ENCODE measurements at places on chromosomes 3 and 15. TPM values are rescaled to one million over a fixed set of nuclear protein-coding genes. Genes with fewer than 3 reads are reported as not detected.

- no peak for DNase-seq
These were observed 38.0 kb upstream of the VILL start for GRCh38 chr3:37952564-37952963.

DNA sequence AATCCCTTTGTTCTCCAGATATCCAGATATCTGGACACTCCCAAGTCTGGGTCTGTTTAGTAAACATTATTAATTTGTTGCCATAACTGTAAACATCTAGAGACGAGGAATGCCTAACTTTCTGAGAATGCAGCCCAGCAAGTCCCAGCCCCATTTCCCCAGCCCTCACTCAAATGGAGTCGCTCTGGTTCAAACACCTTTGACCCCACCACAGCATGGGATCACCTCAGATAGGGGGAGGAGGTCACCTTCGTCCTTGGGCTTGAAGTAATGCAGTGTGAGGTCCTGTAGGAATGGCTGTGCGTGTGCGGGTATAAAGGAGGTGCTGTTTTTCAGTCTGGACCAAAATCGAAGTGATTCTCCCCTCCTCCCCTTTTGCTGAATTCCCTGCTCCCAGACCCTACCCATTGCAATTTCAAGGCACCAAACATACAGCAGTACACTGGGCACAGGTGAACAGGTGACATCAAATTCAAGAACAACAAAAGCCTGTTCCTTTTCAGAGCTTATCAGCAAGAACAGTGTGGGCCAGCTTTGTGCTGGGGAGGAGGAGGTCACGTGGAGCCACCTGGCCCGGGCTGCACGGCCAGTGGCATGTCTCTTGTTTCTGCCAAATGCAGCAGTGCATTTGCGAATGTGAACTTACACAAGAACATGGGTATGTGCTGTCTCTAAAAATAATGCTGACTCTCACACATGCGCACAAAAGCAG is 57.5 kb upstream of the TRPM1 start:
- no peak for DNase-seq

- peak; percentile 49 for DNase-seq
These were observed 47.3 kb downstream of the ITGA11 start for GRCh38 chr15:68384451-68385239.

DNA sequence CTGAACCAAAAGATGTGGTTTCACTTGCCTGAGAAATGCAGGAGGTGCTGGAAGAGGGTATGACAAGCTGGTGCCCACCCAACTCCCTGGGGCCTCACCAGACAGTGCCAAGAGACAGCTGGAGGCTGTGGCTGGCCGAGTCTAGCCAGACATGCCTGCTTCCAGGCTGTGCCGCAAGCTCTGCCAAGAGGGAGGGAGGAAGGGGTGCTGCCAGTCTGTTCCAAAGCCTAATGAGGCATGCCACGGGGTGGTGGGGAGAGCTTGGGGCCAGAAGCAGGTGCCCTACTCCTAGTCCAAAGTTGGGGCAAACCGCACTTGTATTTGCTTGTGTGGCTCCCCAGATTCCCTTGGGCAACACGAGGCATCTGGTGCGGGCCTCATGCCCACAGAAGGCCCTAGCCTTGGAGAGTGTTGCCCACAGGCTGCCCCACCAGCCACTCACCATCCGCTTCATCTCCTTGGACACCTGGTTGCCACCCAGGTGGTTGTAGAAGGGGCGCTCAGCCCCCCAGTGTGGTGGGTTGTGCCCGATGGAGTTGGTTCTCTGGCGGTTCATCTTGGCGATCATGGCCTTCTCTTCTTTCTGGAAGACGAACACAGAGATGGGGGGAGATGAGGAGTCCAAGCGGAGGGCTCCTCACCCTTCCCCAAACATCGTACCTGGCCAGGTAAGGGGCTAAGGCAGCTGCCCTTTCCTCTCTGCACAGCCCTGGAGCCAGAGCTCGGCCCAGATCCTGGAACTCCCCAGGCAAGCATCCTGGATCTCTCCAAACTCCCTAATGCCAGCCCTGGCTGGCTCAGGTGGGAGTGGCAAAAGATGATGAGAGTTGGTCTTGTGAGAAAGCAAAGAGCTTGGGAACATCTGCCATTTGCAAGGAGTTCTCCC is 123.4 kb downstream of the SEC22A start:
- no peak for DNase-seq

DNA sequence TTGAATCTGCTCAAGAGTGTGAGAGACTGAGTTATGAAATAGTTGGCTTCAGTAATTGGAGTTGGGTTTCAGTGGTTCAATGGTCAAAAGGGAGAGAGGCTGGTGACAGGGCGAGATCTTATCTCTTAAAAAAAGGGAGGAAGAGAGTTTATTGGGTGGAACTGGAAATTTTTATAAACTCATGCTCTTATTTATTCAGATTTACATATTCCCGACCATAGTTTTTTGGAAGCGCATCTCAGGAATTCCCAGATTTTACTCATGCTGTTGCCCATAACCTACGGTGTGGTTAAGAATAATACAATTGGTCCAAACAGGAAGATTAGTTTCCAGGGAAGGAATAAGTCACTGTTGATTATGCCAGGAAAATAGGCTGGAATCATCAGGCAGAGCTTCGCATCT is 41.4 kb downstream of the CD200 start:
- no peak for DNase-seq

- DNase-seq = no peak
These were observed 216.9 kb downstream of the ZBTB20 start for GRCh38 chr3:114929971-114930732.

- DNase-seq = no peak
These were observed 145.5 kb downstream of the CDIN1 start for GRCh38 chr15:36724905-36725304.

GRCh38 chr15:29289173-29289572 is 19.6 kb upstream of the NSMCE3 start:
- no peak for DNase-seq

DNA sequence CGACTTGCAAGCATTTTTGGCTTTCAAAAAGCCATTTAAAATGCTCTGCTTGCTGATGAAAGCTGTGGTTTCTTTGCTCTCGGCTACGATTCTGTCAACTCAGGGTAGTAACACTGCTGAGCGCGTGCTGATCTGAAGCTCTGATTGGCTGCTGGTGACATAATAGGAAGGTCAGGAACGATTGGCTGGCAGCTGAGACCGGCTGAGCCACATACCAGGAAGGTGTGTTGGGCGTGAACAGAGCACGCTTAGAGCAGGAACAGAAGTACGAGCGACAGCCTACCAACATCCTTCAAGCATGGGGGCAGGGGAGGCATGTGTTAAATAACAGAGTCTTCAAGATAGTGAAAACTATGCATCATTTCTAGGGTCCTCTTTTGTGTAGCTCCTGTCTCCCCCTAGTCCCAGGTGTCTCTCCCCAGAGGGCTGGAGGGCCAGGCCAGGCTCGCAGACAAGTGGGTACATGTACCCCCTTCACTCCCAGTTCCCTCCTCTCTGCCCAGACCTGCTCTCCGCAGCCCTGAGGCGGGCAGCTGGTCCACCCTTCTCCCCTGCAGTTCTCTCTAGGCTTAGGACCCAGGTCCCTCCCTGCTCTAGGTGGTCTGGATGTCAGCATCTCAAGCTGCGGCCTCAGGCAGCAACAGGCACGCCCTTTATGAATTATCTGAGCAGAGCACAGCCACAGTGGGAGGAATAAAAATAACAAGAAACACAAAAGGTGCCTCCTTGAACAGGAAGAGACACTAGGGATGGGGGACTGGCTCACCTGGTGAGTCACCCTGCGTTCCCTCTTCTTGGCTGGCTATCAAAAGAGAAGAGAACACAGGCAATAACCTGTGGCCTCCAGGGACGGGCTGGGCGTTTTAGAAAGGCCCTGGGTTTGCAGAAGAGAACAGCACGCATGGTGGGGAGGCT is 76.0 kb downstream of the TAMM41 start:
- DNase-seq = peak; percentile 73

- DNase-seq = no peak
These were observed 46.3 kb upstream of the FLNB start for GRCh38 chr3:57961828-57962447.

DNA sequence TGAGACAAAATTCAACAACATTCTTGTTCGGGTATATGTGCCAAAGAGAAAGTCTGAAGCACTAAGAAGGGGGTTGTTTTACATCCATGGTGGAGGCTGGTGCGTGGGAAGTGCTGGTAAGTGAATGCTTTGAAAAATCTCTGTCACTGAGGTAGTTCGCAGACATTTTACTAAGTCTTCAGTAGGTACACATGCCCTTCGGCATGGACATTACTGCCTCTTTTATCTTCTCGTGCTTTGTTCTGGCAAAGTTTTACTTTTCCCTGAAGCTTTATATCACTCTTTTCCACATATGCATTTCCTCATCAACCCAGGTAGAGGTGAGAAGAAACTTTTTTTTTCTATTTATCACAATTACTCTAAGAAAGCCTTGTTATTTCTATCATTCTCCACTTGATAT is 3.6 kb downstream of the AADAC start:
- DNase-seq = no peak

- DNase-seq = no peak
These were observed 60.9 kb downstream of the ST8SIA2 start for GRCh38 chr15:92454555-92455105.

DNA sequence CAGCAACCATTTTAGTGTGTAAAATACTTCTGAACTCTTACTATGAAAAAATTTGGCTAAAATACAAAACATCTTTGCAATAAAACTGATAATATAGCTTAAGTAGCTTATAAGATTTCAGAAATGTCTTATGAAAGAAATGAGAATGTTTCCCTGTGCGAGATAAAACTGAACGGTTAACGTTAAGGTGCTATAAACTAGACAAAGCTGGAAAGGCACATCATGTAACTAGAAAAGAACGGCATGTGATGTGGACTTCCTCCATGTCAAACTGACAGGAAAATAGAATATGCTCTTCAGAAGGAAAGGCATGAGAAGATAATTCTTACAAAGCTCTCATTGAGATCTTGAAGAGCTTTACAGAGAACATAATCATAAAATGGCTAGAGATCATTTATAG is 36.5 kb downstream of the NCK1 start:
- DNase-seq = no peak

GRCh38 chr3:38392604-38393163 is 46.1 kb downstream of the XYLB start:
- DNase-seq = no peak

GRCh38 chr3:38101811-38102443 is 35.0 kb downstream of the ACAA1 start:
- DNase-seq = no peak

GRCh38 chr15:51955504-51955903 is 16.1 kb downstream of the LEO1 start:
- DNase-seq = no peak

DNA sequence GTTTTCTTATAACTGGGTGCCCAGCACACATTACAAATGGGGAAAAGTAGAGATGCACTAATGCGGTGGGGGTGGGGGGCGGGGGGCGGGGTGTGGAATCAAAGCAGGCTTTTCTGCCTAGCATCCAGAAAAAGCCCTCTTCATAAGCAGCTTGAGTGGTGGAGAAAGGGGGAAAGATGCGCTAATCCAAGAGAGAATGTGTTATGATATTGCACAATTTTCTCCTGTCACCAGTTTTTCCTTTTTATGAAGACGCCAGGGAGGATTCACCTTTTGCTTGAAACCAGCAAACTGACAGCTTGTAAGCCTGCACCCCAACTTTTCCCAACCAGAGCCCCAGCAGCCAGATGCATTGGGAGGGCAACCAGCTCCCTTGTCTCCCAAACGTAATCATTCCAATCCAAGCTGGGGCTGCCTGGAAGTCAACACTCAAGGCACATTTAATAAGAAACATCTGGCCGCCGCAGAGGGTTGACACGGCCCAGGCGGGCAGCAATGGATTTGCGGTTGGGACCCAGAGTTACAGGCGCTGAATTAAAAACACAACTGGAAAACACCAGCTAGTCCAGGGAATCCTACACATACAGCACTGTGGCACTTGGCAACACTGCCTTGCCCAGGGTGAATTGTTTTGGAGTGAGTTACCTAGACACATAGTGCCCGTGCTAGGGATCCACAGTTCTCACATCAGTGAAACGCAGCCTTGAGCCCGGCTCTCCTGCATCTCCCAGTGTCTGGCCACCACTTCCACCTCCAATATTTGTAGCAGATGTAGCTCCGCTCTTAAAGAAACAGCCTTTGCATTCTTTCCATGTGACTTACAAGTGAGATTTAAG is 218.5 kb upstream of the PRICKLE2 start:
- DNase-seq = no peak

GRCh38 chr3:65342084-65342683 is 654.4 kb upstream of the ADAMTS9 start:
- DNase-seq = peak; percentile 50

GRCh38 chr15:68572921-68573320 is 5.9 kb upstream of the CORO2B start:
- no peak for DNase-seq

DNA sequence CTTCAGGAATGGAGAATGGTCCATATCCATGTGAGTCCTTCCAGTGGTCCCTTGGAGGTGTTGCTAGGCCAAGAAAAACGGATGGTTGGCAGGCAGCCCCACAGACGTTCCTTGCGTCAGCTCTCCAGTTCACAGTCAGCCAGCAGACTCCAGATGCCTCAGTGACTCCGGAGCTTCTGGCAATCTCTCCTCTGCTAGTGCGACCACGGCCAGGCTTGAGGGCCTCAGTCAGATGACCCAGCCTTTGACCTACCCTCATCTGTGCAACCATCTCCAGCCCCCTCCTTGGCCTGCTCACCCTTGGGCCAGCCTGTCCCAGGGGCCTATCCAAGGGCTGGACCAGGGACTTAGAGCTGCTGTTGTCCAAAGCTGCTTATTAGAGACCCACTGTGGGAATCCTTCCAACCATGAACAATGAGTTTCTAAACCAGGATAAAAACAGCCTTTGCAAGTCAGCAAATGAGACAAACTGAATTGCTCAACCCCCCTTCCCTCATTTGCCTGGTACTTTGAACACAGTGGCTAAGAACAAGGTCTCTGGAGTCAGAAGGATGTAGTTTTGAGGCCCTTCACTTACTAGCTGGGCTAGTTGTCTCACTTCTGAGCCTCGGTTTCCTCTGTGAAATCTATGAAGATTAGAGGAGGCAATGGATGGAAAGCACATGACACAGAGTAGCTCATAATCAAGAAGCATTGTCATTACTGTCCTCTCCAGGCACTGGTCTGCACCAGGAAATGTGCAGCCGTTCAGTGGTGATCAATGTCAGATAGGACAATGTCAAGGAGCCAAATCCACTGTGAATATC is 44.8 kb downstream of the ANP32A start:
- peak; percentile 84 for DNase-seq

DNA sequence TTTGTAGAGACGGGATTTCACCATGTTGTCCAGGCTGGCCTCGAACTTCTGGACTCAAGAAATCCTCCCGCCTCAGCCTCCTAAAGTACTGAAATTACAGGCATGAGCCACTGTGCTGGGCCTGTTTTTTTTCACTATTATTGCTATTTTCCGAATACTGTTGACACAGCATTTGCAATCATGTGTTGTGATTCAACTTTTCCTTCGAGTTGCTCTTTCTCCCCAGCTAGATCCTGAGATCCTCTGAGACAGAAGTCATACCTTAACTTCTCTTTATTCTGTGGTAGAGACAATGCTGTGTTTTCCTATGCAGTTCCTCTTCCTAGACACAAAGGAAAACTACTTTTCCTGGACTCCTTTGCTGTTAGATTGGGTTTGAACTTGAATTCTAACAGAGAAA is 46.4 kb upstream of the USP3 start:
- no peak for DNase-seq

- peak; percentile 57 for DNase-seq
These were observed 67.2 kb downstream of the LPP start for GRCh38 chr3:188220988-188221818.

GABRA5 gene
- total RNA-seq = 1.6 TPM

ANKRD34C gene
- not detected for total RNA-seq

MUC20 gene
- 1.8 TPM for total RNA-seq

TGM4 gene
- total RNA-seq = not detected

MME gene
- 16.5 TPM for total RNA-seq

IL5RA gene
- 0.81 TPM for total RNA-seq

LRRC2 gene
- total RNA-seq = 20.5 TPM

MCTP2 gene
- total RNA-seq = 4.3 TPM

CA12 gene
- 5.4 TPM for total RNA-seq

SYNPR gene
- 10.4 TPM for total RNA-seq

Measured in left cardiac atrium (tissue), 4 donors.